ENCODE measurements at places on chromosomes 3 and 15. TPM values are rescaled to one million over a fixed set of nuclear protein-coding genes. Genes with fewer than 3 reads are reported as not detected.

CD200 gene
- total RNA-seq: not detected

DNA sequence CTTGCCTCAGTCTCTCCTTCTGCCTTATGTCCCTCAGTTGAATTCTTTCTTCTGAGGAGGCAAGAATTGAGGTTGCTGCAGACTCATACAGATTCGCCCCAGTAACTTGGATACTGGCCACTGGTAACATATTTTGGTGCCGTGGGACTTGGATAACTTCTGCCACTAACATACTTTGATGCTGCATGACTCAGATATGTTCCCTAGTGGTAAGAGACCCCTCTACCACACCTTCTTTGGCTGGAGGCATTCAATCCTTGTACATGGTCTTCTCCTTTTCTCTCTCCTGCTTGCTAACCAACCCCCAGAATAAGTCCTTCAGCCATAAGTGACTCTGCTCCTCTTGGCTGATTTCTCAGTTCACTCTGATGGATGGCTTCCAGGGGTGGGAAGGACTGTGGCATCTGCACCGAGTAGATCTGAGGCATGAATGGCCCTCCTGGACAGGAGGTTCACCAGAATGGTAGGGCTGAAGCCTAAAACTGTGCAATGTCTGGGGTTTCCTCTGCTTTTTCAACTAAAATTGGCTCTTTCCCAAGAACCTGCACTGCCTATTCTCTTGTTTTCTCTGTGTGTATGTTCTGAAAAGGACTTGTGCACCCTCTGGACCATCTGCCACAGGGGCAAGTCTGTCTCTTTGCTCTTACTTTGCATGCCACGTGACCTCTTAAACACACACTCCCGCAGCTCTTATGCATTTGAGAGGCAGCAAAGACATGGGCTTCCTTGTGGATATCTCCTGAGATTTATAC, 55.5 kb upstream of the FSTL1 start:
- no peaks in the 10 kb centered on the region for H3K4me1 ChIP-seq
- no peaks in the 10 kb centered on the region for H3K36me3 ChIP-seq
- no peak overlapping the region for H3K27ac ChIP-seq
- DNase-seq: no peak
- no peak overlapping the region for H3K4me3 ChIP-seq

DNA sequence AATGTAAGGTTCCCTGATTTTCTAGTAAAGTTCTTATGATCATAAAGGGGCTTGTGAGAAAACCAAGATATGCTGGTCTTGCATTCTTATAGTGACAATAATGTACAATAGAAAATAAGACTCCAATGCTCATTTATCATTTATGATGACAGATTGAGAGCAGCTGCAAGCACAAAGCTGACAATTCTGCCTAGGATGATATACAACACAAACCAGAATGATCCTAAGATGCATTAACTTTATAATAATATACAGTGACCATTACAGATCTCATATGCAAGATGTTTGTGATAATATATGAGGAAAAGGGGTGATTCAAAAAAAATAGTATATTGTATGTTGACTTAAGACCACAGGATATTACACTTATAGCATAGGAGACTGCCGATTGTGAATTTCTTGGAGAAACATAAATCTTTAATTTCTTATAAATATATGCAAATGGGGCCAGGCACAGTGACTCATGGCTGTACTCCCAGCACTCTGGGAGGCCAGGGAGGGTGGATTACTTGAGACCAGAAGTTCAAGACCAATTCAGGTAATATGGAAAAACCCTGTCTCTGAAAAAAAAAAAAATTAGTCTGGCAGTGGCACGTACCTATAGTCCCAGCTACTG, 387.0 kb downstream of the ZBBX start:
- no peak overlapping the region for H3K4me3 ChIP-seq
- H3K27ac ChIP-seq: no peak overlapping the region
- no peak for DNase-seq
- no peaks in the 10 kb centered on the region for H3K36me3 ChIP-seq
- H3K27me3 ChIP-seq: no peaks in the 10 kb centered on the region
- no peaks in the 10 kb centered on the region for H3K4me1 ChIP-seq

DNA sequence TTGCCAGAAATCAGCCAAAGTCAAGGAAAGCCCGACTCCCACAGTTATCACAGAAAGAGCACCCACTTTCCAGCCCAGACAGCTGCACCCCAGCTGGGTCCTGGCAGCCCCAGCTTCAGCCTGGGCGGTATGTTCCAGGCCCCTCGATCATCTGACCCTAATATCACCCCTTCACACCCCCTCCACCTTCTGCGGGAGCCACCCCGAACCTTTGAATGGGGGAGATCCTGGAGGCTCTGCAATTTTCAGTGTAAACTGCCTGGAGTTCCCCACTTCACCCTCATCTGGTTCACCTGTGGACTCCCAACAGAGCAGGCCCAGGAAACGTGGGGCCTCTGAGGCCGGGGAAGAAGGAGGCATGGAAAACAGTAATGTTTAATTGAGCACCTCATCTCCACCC, 5.9 kb downstream of the PRSS50 start:
- no peak overlapping the region for H3K27ac ChIP-seq
- H3K4me3 ChIP-seq: no peak overlapping the region
- no peaks in the 10 kb centered on the region for H3K27me3 ChIP-seq
- H3K36me3 ChIP-seq: no peaks in the 10 kb centered on the region
- DNase-seq: no peak

STARD5 gene
- 2.9 TPM for total RNA-seq

DNA sequence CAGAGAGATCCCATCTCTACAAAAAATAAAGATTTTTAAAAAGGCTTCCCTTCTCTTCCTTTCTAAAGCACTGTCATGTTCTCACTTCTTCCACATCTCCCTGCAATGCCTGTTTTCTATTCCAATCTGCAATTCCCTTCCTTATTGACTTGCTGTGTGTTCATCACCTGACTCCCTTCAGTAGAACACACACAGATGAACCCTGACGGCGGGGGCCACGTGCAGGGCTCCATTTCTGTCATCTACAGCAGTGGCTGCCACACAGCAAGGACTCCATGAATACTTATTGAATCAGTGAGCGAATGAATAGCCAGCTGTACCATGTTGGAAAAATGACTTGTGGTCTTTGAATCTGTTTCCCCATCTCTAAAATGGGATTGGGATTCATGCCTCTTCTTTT, 26.1 kb downstream of the BHLHE40 start:
- H3K27ac ChIP-seq: peak overlapping the region; percentile 48
- no peaks in the 10 kb centered on the region for H3K36me3 ChIP-seq
- no peak overlapping the region for H3K4me3 ChIP-seq
- H3K4me1 ChIP-seq: peaks cover 5% of the 10 kb centered on the region
- H3K27me3 ChIP-seq: no peaks in the 10 kb centered on the region
- no peak for DNase-seq

SNTN gene
- not detected for total RNA-seq

DNA sequence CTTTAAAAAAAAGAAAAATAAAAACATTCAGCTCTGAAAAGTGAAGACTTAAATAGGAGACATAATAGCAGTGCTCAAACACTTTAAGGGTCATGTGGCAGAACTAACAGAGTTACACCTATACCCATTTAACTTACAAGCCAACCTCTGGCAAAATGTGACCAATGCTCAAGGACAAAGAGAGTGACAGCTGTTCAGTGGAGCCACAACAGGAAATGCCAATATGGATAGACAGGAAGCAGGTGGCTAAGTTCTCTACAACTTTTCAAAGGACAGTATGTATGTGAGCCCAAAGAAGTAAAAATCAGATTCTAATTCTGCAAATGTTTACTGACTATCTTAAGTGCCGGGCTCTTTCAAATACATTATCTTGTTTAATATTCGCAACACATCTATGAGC, 3.4 kb downstream of the TMCC1 start:
- H3K36me3 ChIP-seq: no peaks in the 10 kb centered on the region
- peak overlapping the region; percentile 95 for H3K27ac ChIP-seq
- H3K27me3 ChIP-seq: no peaks in the 10 kb centered on the region
- no peak overlapping the region for H3K4me3 ChIP-seq

DNA sequence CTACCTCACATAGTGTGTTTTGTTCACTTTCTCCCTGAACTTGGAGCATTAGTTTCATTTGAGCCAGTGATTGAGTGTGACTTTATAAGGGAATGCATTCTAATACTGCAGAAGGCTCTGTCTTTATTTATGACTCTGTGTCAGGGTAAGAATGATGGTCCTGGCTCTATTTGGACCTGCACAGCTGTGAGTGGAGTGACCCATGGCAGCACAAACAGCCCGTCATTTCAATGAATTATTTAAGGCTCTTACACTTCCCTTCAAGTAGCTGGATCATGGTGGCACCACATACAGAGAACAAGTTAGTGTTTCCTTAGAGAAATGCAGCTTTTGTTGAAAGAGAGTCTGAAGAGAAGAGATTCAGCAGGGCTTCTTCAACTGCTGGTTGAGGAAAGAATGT, 16.4 kb downstream of the TMEM108 start:
- H3K27ac ChIP-seq: no peak overlapping the region
- no peak for DNase-seq

GRCh38 chr3:54235998-54236397, 113.6 kb downstream of the CACNA2D3 start:
- H3K4me1 ChIP-seq: no peaks in the 10 kb centered on the region
- no peak for DNase-seq
- no peak overlapping the region for H3K27ac ChIP-seq
- no peak overlapping the region for H3K4me3 ChIP-seq
- no peaks in the 10 kb centered on the region for H3K36me3 ChIP-seq

- H3K27me3 ChIP-seq: no peaks in the 10 kb centered on the region
- no peak for DNase-seq
- H3K27ac ChIP-seq: no peak overlapping the region
- H3K36me3 ChIP-seq: no peaks in the 10 kb centered on the region
These were observed 415.2 kb downstream of the RAP2B start for GRCh38 chr3:153577059-153577736.

DNA sequence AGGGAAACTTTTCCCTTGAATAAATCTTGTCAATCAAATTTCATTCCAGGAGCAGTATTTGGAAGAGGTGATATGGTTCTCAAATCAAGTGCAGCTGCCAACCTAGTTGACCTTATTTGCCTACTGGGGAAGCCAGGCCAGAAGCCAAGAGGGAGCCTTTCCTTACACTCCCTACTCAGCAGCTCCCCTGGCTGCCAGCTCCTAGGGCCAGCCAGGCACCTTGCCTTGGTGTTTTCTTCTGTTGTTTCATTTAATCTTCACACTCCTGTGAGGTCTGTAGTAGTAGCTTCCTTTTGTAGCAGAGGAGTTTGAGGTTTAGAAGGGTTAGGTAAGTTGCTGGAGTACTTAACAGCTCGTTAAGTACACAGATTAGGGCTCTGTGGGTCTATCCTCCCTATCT, 22.6 kb downstream of the MKRN2OS start:
- no peaks in the 10 kb centered on the region for H3K4me1 ChIP-seq
- DNase-seq: no peak
- no peak overlapping the region for H3K27ac ChIP-seq
- no peak overlapping the region for H3K4me3 ChIP-seq
- no peaks in the 10 kb centered on the region for H3K27me3 ChIP-seq

CA12 gene
- total RNA-seq: 0.74 TPM

DNA sequence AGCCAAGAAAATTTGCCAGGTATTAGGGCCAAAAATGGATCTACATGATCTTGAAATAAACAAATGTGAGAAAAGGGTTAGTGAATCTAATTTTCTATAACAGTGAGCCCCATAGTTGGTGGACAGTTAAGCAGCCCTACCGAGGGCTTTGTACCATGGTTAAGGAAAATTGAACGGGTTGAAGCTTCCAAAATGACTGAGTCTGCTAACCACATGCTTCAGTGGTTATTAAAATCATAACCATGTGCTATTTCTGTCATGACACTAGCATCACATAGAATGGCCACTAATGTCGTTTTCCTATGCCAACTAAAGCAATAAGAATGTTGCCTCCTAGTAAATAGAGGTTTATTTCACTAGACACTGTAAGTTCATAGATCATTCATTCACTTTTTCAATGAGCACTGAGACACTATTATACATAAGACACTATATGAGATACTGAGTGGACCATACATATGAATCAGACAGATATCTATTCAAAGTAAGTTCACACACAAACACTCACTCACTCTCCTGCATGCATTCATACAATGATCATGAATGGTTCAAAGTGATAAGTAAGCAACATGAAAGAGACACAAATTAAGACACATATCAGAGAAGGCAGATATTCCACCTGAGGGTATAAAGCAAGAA, 4.3 kb downstream of the SST start:
- no peak overlapping the region for H3K27ac ChIP-seq
- DNase-seq: no peak
- H3K36me3 ChIP-seq: no peaks in the 10 kb centered on the region
- no peaks in the 10 kb centered on the region for H3K4me1 ChIP-seq
- H3K4me3 ChIP-seq: no peak overlapping the region

GRCh38 chr3:10635446-10636076, 130.2 kb upstream of the ATP2B2 start:
- H3K36me3 ChIP-seq: no peaks in the 10 kb centered on the region
- no peaks in the 10 kb centered on the region for H3K27me3 ChIP-seq
- no peak overlapping the region for H3K27ac ChIP-seq
- no peaks in the 10 kb centered on the region for H3K4me1 ChIP-seq
- no peak overlapping the region for H3K4me3 ChIP-seq
- DNase-seq: no peak

GOLGA8G gene
- total RNA-seq: not detected

- H3K4me3 ChIP-seq: no peak overlapping the region
- no peak overlapping the region for H3K27ac ChIP-seq
- no peaks in the 10 kb centered on the region for H3K27me3 ChIP-seq
- H3K36me3 ChIP-seq: no peaks in the 10 kb centered on the region
- DNase-seq: no peak
- no peaks in the 10 kb centered on the region for H3K4me1 ChIP-seq
These were observed 57.7 kb downstream of the ATP2B2 start for GRCh38 chr3:10447527-10448260.

DNA sequence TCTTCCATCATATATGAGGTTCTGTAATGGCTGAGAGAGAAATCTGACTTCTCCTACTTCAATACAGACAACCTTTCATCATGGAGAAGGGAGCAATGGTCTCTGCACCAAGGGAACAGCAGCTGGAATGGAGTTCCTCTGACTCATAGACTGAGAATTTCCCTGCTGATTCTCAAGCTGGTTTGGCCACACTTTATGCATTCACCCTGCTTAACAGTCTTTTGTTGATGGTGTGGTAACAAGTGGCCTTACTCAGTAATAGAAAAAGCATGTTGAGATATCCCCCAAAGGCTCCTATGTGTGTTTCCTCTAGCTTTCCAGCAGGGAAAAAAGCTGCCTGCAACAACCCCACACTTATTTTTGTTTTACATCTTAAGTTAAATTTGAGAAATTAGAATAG, 138.1 kb downstream of the GREM1 start:
- no peak for DNase-seq
- H3K27me3 ChIP-seq: no peaks in the 10 kb centered on the region
- H3K36me3 ChIP-seq: no peaks in the 10 kb centered on the region
- H3K4me1 ChIP-seq: no peaks in the 10 kb centered on the region

AP3B2 gene
- total RNA-seq: 0.95 TPM

Measured in Panc1 (cell line).